ENCODE measurements at places on chromosomes 6 and 20.
A peak's percentile ranks its signal among the peaks of the same experiment; 100 is the strongest.

- DNase-seq = no peak
These were observed 104.9 kb upstream of the NT5E start for GRCh38 chr6:85344996-85345395.

- no peak for DNase-seq
These were observed 196.9 kb downstream of the FOXA2 start for GRCh38 chr20:22387452-22387851.

DNA sequence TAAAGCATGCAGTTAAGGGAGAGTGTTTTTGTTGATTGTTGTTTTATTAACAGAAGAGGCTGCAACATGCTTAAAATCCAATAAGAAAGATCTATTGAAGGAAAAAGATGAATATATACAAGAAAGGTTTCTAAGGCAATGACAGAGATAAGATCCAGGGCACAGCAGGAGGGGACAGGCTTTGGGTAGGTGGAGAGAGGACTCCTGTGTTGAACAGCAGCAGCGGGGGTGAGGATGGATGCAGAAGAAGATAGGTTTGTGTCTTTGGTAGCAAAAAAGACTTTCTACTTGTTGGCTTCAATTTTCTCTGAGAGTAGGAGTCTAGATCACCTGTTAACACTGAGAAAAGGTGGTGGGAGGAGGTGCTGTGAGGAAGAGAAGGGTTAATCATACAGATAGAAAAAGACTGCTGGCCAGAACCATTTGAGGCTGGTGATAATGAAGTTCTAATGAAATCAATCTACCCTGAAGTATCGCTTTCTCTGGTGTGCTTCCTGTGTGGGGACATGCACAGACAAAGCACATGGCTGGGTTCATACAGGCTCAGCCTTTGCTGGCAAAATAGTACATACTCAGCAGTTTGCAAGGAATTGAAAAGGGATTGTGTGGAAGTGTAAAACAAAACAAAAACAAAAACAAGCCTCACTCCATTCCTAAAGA lies 17.2 kb upstream of the DST start:
- DNase-seq = no peak

GRCh38 chr6:146149770-146150169 lies 120.9 kb downstream of the GRM1 start:
- no peak for DNase-seq

DNA sequence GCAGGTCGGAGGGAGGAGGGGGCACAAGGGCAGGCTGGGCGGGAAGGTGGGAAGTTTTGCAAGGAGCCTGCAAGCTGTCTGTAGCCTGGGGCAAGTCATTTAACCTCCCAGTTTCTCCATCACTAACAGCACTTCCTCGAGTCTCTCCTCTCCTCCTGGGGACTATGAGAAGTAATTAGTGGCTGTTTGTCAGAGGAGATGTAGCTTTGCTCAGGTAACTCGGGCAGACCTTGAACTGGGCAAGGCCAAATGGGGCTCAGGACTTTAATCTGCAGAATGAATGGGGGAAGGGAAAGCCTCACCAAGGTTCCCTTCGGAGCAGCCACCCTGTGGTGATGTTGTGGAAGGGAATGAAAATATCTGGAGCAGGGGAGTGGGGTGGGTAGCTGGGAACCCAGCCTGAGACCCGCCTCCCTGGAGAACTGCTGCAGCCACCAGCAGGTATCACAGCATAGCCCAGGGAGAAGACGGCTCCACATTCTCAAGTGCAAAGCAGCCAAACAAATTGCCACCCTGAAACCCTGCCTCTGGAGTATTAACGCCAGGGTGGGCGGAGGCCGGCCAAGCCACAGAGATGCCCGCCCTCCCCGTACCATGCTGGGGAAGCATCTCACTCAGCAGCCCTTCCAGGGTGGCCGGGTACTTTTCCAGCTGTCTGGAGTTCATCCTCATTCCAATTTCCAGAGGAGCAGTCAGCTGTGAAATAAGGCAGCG lies 6.1 kb upstream of the LEMD2 start:
- no peak for DNase-seq

GRCh38 chr6:92473056-92473455 lies 946.3 kb downstream of the EPHA7 start:
- no peak for DNase-seq

- DNase-seq = no peak
These were observed 517.5 kb downstream of the CDKAL1 start for GRCh38 chr6:21051777-21052176.

DNA sequence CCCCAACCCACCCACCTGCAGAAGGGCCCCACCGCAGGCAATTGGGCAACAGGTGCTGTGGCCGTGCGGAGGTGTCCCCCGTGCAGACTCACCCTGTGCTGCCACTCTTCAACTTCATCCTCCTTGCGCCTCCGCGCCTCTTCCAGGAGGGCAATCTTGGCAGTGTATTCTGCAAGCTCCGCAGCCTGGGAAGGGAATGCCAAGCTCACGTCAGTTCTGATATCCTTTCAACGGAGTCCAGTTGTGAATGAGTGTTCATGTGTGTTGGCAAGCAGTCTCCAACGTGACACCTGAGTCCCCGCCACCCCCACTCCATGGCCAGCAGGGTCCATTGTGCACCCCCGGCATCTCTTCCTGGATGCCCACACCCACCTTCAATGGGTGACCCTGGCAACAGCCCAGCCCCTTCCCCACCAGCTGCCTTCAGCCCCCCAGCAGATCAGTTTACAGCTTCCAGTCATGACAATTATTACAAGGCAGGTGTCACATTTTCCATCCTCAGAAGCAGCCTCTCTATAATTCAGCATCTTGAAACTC lies 49.9 kb downstream of the EZR start:
- DNase-seq = no peak

DNA sequence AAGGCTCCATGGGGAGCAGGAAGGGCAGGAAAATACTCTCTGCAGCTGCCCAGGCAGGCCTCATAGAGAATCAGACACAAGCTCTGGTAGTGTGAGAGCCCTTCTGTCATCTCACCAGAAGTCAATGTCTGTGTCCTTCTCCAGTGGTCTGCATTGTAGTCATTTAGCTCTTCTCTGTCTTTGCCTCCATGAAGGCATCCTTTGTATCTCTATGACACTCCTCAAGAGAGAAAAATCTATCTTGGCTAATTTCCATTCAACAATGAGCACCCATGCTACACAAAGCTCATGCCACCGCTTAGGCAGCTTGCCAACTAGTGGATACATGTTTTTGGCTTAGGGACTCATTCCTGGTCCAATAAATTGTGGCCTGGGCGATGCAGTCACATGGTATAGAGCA lies 92.1 kb downstream of the RNF217 start:
- DNase-seq = no peak

- peak; percentile 60 for DNase-seq
These were observed 364.1 kb downstream of the ARHGAP18 start for GRCh38 chr6:129345890-129346289.

GRCh38 chr20:2840967-2841531 lies 504 bp downstream of the VPS16 start:
- peak; percentile 18 for DNase-seq

DNA sequence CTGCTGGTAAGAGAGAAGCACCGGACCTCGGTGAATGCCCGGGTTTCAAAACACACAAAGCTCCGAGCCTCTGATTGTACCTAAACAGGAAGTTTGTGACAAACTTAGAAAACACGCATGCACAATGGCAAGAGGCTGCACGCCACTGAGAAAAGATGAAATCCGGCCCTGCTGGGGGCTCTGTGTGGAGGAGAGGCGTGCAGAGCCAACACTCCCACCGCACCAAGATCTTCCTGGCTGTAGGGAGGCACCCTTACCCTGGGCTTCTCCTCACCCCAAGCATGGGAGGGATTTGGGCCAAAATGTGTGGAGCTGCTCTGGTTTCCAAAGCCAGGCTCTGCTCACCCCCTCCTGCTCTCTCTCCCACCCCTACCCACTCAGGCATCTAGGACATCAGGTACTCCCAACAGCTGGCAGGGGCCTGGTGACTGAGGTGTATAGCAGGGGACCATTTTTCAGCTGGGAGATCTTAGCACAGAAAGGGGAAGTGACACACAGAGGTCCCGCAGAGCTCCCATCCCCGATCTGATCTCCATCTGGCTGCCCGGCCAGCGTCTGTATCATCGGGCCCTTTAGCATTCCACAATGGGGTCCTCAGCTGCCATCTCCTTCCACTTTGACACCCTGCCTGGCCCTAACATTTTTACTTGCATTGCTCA lies 84.2 kb downstream of the TRERF1 start:
- peak; percentile 27 for DNase-seq

DNA sequence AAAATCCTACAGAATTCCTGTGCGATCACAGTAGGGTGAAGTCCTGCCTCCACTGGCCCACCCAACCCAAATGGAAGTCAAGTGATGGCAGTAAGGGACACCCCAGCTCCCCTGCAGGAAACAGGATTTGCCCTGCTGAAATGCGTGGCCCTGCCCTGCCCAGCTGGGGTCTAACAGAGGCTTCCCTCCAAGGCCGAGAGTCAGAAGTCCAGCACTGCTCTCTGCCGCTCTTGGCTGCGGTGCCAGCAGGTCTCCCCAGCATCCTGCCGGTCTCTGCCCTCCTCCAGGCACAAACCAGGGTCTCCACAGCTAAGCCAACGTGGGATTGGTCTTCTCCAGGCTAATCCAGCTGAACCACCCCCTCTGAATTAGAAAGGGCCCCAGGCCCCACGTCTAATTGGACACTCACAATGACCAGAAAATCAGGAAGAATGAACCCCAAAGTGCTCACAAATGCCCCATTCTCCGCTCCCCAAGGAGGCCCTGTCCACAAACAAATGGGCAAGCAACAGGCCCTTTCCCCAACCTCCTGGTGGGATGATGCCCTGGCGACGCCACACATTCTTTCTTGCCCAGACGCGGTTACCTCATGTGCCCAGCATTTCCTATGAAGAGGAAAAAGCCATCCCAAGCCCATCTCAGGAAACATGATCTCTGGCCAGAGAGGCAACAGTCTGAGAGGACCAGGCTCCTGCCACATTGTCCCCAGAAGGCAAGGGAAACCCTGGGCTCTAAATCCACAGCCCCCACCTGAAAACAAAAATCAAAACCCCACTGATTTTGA lies 117.2 kb downstream of the BANF2 start:
- DNase-seq = no peak

- no peak for DNase-seq
These were observed 89.5 kb upstream of the TBX18 start for GRCh38 chr6:84853901-84854300.

DNA sequence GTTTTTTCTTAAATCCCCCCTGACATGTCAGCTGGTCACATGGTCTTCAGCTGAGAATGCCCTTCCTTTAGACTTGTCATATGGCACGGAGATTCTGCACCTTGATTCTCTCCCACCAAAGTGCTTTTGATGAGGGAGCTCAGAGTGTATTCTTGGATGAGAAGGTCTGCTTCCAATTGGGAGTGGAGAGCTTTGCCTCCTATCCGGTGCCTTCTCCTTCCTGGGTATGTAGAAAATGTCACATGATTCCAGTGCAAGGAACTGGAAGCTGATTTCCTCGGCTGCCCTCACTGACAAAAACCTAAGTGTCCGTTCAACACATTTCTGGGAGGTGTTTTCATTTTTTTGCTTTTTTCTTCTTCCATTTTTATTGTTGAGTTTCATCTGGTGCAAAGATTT lies 197.2 kb downstream of the TFAP2C start:
- no peak for DNase-seq

GRCh38 chr20:58081846-58082245 lies 146.6 kb downstream of the ANKRD60 start:
- DNase-seq = peak; percentile 75

GRCh38 chr20:21450572-21450971 lies 53.2 kb upstream of the NKX2-4 start:
- DNase-seq = no peak

- DNase-seq = peak; percentile 82
These were observed 72.4 kb downstream of the FGD2 start for GRCh38 chr6:37077905-37078296.

GRCh38 chr20:43028470-43028869 lies 161.2 kb downstream of the PTPRT start:
- DNase-seq = no peak

GRCh38 chr20:58242824-58243223 lies 14.4 kb upstream of the ANKRD60 start:
- DNase-seq = no peak

DNA sequence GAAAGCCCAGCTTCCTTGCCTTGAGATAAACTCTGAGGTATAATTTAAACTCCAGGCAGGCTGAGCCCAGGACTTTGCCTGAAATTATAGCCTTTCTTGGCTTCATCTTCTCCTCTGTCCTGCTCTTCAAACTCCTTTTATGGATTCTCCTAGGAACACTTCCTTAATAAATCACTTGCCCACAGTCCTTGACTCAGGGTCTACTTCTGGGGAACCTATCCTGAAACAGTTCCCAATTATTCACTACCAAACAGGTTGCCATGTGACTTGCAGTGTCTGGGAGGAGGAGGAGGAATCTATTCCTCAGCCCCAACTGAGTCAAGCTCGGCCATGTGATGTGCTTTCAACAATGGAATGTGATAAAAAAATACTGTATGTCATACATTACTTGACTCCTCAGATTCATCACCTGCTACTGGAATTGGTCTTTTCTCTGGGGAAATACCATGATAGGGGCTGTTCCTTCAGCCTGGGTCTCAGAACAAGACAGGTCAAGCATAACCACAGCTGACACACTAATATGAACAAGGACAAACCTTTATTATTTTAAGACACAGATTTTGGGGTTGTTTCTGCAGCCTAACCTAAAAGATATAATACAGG lies 20.5 kb upstream of the CDKN1A start:
- no peak for DNase-seq

DNA sequence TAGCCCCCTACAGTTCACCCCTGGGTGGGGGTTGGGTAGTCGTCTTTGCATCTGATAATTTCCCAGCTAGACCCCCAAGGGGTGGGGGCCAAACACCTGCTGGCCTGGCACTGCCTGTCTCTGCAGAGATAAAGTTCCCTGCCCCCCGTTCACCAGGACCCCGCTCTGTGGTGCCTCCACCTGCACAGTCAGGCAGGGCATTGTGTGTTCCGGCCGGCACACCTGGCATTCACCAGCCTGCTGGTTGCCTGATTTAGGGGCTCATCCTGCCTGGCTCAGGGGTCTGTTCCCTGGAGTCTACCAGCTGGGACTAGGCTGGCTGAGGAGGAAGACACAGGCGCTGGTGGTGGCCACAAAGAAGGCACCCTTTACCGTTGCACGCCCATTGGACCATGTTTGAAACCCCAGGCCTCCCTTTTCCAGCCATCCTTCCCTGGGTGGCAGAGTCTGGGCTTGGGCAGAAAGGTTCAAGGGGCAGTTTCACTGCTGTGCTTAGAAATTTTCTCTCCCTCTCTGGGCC lies 30.8 kb upstream of the SCRT2 start:
- no peak for DNase-seq

DNA sequence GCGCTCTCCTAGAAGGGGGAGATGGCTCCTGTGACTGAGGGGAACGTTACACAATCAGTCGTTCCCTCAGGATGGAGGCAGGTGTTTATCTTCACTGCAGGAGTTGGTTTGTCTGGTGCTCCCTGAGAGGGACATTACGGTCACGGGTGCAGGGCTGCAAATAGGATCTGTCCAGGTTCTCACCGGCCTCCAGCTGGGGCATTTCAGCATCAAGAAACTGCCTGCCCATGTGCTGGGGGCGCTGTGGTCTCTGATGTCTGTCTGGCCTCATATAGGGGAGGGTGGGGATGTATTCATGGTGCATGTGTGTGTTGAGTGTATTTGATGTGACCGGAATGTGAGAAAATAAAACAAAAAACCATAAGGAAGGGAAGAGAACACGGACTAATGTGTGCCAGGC lies 77.1 kb downstream of the TBC1D7 start:
- DNase-seq = no peak

- DNase-seq = peak; percentile 36
These were observed 816 bp upstream of the MAN1A1 start for GRCh38 chr6:119350202-119350951.

Data from GM04503 (cell line).